ENCODE measurements at places on chromosomes 7 and 10. TPM values are rescaled to one million over a fixed set of nuclear protein-coding genes. Genes with fewer than 3 reads are reported as not detected.

TAS2R41 gene
- total RNA-seq: not detected

CLDN3 gene
- not detected for total RNA-seq

CTTNBP2 gene
- 2.4 TPM for total RNA-seq

FGL2 gene
- total RNA-seq: not detected

KCNMA1 gene
- total RNA-seq: 13.5 TPM

PHYHIPL gene
- total RNA-seq: not detected

MMP21 gene
- not detected for total RNA-seq

TMEM139 gene
- 3.2 TPM for total RNA-seq

WDFY4 gene
- total RNA-seq: not detected

CYP2C19 gene
- not detected for total RNA-seq

GNGT1 gene
- total RNA-seq: not detected

RASA4B gene
- total RNA-seq: 3.7 TPM

TET1 gene
- total RNA-seq: 1.3 TPM

SEC31B gene
- total RNA-seq: 4.7 TPM

VPS37D gene
- total RNA-seq: 3.2 TPM

DRGX gene
- not detected for total RNA-seq

PTF1A gene
- not detected for total RNA-seq

CTBP2 gene
- 94.7 TPM for total RNA-seq

NRG3 gene
- 0.16 TPM for total RNA-seq

PAX4 gene
- not detected for total RNA-seq

TDRD1 gene
- total RNA-seq: not detected

TTYH3 gene
- total RNA-seq: 19.2 TPM

SGCE gene
- total RNA-seq: 27.2 TPM

CYP26A1 gene
- 0.91 TPM for total RNA-seq

AP4M1 gene
- total RNA-seq: 36.8 TPM

FOXI2 gene
- total RNA-seq: not detected

SPDYE11 gene
- not detected for total RNA-seq

TMEM196 gene
- not detected for total RNA-seq

CDHR1 gene
- 0.50 TPM for total RNA-seq

BTBD16 gene
- total RNA-seq: 0.11 TPM

EPDR1 gene
- total RNA-seq: 16.1 TPM

PNLIPRP2 gene
- not detected for total RNA-seq

CACNB2 gene
- 0.13 TPM for total RNA-seq

SKIDA1 gene
- 0.64 TPM for total RNA-seq

CPA2 gene
- not detected for total RNA-seq

All from A375 (cell line).